Stimulated activated CD4-positive, alpha-beta T cell treated with anti-CD3 and anti-CD28 coated beads, Interleukin-4, amount 100 ng/mL, for 4 hours (primary cell): ENCODE measurements at places on chromosomes 7 and 10.

DNA sequence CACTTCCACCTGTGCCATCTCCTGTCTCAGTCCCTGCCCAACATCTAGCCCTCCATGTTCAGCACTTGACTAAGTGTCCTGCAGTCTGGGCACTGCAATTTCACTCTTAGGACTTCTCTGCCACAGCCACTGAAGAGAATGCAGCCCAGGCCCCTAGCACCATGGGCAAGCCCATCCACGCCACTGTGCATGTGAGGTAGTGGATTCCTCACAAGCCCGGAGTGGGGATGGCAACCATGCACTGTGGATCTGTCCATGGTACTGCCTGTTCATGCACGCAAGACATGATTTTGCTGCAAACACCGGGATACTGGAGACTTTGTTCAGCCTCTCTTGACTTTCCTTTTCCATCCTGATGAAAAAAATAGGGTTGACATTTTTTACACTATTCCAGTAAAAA, 12.3 kb downstream of the DDC start:
- DNase-seq, result no peak

DNA sequence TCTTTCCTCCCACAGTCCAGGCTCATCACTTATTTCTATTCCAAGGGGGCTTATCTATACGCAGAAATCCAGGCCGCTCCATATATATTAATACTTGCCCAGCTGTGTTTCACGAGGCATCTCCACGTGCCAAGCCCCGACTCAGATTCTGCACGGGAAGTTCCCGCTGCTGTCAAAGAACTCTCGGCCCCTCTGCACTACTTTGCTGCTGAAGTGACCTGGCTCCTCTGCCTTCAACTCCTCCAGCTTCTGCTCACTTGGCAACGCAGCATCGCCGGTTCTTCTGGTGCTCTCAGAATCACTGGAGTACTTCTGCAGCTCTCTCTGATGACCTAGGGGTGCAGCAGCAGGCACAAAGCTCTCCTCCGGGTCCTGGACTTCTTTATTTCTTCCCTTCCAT, 9.7 kb upstream of the CHST12 start:
- no peak for DNase-seq

DNA sequence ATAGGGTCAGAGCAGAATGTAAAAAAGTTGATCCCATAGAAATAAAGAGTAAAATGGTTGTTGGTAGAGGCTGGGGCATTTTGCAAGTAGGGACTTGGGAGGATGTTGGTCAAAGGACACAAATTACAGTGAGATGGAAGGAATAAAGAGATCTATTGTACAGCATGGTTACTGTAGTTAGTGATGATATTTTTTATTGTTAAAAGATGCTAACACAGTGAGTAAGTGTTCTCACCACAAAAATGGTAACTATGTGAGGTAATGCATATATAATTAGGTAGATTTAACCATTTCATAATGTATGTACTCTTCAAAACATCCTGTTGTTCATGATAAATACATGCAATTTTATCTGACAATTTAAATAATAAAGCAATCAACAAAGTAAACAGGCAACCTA, 280.7 kb upstream of the MAGI2 start:
- no peak for DNase-seq

- no peak for DNase-seq
Observed at GRCh38 chr10:110260746-110261477, 43.8 kb downstream of the SMNDC1 start.

DNA sequence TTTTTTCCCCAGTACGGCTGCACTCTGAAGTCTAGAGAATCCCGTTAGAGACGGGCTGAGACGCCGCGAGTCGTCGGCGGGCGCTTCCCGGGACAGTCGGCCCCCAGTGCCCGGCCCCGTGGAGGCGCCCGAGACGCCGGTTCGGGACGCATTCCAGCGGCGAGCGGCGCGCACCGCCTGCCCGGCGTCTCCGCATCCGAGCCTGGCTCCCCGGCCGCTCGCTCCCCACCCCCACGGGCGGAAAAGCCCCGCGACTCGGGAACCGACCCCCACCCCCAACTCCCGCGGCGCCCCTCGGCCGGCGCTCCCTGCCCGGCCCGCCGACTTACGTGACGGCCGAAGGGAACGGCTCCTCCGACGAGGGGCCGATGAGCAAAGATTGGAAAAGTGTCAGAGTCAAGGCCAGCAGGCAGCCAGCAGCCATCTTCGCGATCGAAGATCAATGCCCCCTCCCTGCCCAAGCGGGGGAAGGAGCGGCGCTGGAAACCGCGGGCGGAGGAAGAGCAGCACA, 486 bp downstream of the CACNA2D1 start:
- no peak for DNase-seq

- DNase-seq, result no peak
Observed at GRCh38 chr10:107969936-107970335, 805.4 kb upstream of the SORCS1 start.

- DNase-seq, result no peak
Observed at GRCh38 chr10:69646185-69647060, 16.4 kb downstream of the FAM241B start.

DNA sequence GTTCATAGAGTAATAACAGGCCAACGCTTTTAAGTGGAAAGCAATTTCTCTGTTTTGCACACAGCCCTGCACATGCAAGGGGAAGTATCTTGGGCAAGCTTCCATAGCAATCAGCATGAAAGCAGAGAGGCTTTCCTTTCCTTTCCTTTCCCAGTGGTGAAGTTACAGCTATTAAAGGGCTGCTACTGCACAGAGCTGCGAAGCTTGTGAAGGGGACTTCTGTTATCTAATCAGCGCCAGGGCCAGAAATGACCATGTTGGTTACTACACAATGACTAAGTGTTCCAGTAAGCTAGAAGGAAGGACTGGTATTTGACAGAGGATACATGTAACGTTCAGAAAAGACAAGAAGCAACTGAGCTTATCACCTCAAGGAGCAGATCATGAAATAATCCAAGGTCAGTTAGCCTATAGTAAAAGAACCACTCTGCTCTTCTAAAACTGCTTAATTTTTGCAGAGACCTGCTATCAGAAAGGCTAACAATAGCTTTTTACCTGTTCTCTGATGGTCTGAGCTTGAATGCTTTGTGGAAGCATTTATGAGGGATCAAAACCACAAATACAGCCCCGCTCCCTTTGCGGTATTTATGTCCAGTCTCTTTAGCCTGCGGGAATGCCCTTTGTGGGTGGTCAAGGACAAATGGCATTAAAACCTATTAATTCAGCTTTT, 45.9 kb downstream of the SGMS1 start:
- DNase-seq, result no peak

DNA sequence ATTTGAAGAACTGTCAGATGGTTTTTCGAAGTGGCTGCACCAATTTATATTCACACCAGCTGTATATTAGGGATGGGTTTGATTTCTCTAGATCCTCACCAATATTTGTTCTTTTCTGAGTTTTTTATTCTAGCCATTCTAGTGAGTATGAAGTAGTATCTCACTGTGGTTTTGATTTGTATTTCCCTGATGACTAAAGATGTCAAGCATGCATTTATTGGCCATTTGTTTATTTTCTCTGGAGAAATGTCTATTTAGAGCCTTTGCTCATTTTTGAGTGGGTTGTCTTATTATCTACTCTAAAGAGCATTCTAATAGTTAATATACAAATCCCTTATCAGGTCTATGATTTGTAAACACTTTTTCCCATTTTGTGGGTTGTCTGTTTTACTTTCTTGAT, 123.9 kb downstream of the PCLO start:
- DNase-seq, result no peak

DNA sequence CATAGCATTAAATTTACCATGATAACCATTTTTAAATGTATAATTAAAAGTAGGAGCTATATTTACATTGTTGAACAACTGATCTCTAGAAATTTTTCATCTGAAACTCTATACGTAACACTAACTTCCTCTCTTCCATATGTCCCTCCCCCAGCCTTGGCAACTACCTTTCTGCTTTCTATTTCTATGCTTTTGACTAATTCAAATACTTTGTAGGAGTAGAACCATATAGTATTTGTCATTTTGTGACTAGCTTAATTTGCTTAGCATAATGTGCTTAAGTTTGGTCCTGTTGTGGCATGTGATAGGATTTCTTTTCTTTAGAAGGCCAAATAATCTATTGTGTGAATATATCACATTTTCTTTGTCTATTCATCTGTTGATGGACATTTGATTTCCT, 225.3 kb upstream of the POT1 start:
- no peak for DNase-seq
